ENCODE measurements at places on chromosomes 11 and 22.

DNA sequence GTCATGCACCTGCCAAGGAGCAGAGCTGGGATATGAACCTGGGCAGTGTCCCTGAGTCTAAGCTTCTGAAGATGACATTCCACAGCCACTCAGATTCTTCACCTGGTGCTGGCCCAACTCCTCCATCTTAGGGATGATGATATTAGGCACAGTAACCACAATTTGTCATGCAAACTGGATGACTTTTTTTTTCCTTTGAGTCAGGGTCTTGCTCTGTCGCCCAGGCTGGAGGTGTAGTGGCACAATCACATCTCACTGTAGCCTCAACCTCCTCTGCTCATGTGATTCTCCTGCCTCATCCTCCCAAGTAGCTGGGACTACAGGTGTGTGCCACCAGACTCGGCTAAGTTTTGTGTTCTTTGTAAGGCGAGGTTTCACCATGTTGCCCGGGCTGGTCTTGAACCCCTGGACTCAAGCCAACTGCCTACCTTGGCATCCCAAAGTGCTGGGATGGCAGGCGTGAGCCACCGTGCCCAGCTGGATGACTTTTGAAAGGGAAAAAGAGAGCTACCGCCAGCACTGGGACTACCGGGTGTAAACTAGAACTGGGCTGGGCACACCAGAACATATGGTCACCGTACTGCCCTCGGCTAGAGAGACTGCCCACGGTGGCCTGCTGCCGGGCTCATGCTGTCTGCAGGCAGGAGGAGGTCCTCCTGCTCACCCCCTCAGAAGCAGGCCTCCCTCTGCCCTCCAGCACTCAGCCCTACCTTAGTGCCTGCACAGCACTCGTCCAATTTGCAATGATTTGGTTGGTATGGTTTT lies 77.7 kb downstream of the NAT10 start:
- DNase-seq: no peak

- no peak for DNase-seq
Observed at GRCh38 chr11:110908401-110909105, 196.3 kb upstream of the ARHGAP20 start.

DNA sequence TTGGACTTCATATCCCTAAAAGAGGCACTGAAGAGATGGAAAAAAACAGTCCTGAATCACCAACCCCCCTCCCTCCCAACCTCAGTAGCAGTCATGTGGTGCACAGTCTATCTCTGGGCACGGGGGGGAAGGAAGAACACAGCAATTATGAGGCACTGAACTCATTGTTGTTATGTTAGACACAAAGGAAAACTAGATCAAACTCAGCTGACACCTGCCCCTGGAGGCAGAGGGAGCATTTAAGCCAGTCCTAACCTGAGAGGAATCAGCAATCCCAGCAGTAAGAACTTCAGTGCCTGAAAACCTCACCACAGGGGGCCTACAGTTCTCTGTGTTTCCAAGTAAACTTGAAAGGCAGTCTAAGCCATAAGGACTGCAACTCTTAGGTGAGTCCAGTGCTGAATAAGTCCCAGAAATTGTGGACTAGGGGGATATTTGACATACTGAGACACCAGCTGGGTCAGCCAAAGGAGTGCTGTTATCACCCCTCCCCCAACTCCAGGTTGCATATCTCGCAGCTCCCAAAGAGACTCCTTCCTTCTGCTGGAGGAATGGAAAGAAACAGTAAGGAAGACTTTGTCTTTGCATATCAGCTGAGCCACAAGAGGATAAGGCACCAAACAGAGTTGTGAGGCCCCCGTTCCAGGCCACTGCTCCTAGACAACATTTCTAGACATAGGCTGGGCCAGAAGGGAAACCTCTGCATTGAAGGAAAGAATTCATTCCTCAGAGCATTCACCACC lies 72.5 kb downstream of the GLYATL1 start:
- DNase-seq: no peak

GRCh38 chr11:26323837-26324236 lies 8.1 kb upstream of the ANO3 start:
- DNase-seq: no peak

- DNase-seq: peak; percentile 17
Observed at GRCh38 chr11:79481795-79482194, 41.0 kb upstream of the TENM4 start.

- no peak for DNase-seq
Observed at GRCh38 chr11:116613206-116613875, 159.4 kb downstream of the BUD13 start.
